Fibroblast of lung (primary cell): ENCODE measurements at places on chromosomes 1 and 21. TPM values are rescaled to one million over a fixed set of nuclear protein-coding genes. Genes with fewer than 3 reads are reported as not detected.

The CAMK2N1 gene
- 44.2 and 79.9 TPM in 2 replicates for total RNA-seq

The AGT gene
- 10.6 and 14.1 TPM in 2 replicates for total RNA-seq

The TSPEAR gene
- total RNA-seq: not detected in 2 replicates

The FNDC5 gene
- total RNA-seq: 0.33 and 1.0 TPM in 2 replicates

The CD52 gene
- total RNA-seq: 0.51 TPM in 1 of 2 replicates, not detected in the other
